Stimulated activated CD4-positive, alpha-beta T cell treated with anti-CD3 and anti-CD28 coated beads, Interleukin-1b, Interleukin-23, amount 100 ng/mL, for 1 hour (primary cell): ENCODE measurements at places on chromosomes 7 and 10.

- peak; percentile 5 for DNase-seq
These were observed at the start of gene TFPI2 for GRCh38 chr7:93890464-93891068. TSS of gene TFPI2 (minus strand) at chr7:93890753. CDS start at chr7:93890678, 75 bp downstream.

- DNase-seq = no peak
These were observed 63.0 kb downstream of the INSIG1 start for GRCh38 chr7:155360495-155361345.

DNA sequence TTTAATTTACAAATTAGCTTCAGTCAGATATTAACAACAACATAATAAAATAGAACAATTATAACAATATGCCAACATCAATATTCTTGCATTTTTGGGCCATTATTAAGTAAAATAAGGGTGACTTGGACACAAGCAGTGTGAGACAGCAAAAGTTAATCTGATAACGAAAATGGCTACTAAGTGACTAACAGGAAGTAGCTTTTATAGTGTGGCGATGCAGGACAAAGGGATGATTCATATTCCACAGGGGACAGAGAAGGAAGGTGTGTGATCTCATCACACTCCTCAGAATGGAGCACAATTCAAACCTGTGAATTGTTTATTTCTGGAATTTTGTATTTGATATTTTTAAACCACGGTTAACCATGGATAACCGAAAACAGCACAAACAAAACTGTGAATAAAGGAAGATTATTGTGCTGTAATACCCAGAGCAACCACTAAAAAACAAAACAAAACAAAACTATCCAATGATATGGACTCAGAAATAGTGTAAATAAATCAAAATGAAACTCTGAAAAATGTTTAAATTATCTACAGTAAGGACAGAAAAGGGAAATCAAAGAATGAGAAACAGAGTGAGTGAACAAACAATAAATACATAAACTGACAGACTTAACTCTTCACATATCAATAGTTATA lies 66.9 kb upstream of the TFEC start:
- DNase-seq = no peak

DNA sequence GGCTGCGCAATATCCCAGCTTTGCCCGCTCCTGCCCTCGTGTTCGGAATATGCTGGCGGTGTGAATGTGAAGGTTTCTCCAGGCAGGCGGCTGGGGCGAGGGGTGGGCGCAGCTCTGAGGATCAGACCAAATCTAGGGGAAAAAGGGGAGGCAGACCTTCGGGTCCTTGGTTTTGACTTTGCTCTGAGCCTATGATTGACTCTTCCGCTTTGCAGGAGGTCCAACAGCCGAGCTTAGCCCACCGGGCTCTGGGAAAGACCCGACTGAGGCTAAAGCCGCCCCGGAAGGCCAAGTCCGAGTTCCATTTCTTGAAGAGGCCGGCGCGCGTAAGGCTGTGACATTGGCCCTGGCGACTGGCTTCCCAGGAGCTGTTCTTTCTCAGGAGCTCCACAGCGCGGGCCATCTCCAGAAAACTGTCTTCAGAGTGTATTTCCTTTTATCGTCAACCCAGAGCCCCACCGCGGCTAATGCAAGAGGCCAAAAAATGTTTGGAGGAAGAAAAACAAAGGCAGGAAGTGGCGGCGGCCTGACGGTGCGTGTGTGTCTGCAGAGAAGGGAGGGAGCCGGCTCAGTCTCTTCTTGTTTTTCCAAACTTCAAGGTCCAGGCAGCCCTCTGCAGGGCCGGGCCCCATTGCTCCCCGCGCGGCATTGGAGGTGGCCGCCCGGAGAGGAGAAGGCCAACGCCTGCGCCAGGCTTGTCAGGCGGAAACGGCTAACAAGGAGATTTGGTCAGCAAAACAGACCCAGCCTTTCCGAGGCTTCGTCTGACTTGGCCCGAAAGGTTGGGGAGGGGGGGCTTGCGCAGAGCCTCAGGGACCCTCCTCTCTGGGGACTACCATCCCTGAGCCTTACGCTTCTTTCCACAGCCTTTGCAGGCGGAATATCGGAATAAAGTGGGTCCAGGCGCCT lies 3.6 kb upstream of the HOXA11 start:
- no peak for DNase-seq

DNA sequence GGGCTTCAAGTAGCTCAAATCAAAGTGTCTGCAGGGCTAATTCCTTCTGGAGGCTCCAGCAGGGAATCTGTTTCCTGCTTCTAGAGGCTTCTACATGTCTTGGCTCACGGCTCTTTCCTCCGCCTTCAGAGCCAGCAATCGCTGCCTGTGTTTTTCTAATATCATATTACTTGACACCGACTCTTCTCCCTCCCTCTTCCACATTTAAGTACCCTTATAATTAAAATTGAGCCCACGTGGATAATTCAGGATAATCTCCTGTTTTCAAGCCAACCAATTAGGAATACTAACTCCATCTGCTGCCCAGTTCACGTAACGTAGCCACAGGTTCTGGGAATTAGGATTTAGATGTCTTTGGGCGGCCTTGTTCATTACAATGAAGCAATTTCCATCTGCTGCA lies 372.2 kb downstream of the DPP6 start:
- no peak for DNase-seq

- DNase-seq = no peak
These were observed 27.1 kb downstream of the PRLHR start for GRCh38 chr10:118568327-118568848.

DNA sequence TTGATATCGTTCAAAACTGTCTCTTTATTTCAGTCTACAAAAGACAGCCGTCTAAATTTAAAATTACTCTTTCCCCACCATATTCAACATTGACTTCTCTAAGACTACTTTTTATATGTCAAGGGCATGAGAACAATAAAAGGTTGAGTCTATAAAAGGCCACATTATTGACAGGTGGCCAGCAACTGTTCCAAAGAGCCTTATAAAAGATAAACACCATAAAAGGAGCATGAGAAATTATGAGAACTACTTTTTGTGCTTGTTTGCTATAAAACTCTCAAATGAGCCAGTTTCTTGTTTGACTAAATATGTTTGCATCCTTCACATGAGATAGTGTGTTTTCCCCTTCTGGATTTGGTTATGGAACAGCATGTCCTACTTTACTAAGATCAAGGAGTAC lies 189.2 kb downstream of the THSD7A start:
- DNase-seq = no peak

DNA sequence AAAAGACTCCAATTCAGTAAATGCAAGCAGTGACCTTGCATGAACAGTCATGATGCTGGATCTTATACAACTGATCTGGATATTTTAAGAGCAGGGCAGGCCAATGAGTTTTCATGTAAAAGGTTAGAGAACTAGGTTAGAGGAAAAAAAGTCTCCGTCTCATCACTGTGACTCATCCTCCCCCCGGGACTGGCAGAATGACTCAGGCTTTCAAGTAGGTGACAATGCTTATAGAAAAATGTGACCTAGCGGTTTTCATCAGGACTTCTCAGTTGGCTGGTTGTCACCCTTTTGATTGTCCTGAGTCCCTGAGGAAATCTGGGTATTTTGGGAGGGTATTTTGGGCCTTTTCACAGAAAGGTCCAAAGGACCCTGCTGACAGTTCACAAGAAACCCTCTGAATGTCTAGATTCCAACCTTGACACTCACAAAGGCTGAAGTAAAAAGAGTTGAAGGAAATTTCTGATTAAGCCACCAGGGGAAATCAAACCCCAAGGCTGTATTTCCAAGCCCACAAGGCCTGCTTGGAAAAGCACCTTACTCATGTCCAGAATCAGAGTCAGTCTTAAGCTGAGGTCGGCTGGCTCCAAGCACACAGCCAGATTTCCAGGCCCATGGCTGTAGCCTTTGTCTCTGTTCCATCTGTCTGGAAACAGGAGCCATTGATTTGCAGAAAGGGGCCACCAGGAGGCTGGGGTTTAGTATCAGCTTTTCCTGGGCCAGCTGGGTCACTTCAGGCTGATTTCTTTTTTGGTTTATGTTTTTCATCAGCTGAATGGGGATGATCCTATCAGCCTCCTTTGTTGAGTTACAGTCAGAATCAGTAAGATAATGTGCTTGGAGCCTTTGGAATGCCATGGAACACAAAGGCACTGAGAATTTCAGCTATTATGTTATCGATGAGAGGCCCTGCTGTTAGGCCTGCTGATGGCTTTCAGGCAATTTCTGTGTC lies 226.4 kb upstream of the HABP2 start:
- DNase-seq = no peak

- no peak for DNase-seq
These were observed 107.8 kb upstream of the PPP1R3A start for GRCh38 chr7:114026486-114027089.

- DNase-seq = no peak
These were observed 37.0 kb upstream of the MINDY3 start for GRCh38 chr10:15897287-15897686.

DNA sequence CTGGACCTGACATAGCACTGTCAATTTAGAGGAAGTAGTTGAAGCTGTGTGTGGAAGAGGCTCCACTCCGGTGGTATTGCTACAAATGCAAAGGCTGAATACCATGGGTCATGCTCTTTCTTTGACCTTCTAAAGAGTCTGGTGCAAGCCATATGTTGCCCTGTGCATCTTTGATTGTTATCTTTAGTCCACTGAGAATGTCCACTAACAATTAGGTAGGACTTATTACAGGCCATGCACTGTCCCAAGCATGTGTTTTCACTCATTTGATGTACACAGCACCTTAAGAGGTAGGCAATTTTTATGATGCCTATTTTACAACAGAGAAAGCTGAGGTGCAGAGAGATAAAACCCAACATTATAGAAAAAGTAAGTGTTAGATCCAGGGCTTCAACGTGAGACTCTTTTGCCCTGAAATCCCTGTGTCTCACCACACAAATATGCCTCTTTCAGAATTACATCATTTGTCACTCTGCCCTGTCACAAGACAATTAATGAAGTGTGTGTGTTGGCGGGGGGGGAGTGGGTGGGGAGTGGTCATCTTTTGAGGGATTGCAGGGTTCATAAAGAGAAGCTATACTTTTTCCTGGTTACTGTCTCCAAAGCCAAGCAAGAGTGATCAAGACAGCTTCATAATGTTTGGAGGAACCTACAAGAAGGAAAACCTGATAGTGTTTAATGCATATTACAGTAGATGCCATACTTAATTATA lies 637.6 kb upstream of the IGFBP3 start:
- no peak for DNase-seq

- DNase-seq = no peak
These were observed 198.4 kb downstream of the TPST1 start for GRCh38 chr7:66403564-66403963.

DNA sequence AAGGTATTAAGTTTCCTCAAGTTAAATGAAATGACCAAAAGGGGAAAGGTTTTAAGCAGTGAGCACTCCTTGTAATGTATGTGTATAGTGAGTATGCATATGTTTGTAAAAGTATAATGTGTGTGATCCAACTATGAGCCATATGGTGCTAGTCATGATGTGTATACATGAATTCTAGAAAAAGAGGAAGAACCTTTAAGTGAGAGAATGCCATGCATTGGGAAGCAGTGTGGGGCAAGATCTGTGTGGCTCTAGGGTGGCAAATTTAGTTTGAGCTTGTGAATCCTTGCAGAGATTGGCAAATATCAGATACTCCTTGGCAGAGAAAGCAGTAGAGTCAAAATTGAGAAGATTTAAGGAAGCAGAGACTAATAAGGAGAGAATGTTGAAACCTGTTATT lies 435.0 kb downstream of the AUTS2 start:
- DNase-seq = no peak

GRCh38 chr10:129727071-129727470 lies 237.0 kb downstream of the EBF3 start:
- DNase-seq = no peak

DNA sequence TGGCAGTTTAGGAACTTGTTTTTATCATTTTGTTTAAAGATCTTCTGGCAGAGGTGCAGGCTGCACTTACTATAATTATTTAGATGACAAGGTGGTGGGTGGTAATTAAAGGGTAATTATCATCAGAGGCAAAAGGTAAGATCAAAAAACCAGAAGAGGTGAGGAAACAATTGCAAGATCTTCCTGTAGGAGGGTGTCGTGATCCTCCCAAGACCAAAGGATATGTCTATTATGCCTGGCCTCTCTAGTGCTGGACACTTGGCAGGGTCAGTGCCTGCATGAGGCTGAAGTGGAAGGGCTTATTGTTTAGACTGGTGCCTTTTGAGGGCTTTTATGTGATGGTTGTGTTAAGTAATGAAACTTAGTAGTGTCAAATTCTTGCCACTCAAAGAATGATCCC lies 1.8 kb upstream of the WAPL start:
- DNase-seq = no peak

GRCh38 chr7:99098824-99099498 lies 44.9 kb downstream of the SMURF1 start:
- no peak for DNase-seq

GRCh38 chr7:2251841-2252771 lies 10.1 kb downstream of the NUDT1 start:
- DNase-seq = no peak

DNA sequence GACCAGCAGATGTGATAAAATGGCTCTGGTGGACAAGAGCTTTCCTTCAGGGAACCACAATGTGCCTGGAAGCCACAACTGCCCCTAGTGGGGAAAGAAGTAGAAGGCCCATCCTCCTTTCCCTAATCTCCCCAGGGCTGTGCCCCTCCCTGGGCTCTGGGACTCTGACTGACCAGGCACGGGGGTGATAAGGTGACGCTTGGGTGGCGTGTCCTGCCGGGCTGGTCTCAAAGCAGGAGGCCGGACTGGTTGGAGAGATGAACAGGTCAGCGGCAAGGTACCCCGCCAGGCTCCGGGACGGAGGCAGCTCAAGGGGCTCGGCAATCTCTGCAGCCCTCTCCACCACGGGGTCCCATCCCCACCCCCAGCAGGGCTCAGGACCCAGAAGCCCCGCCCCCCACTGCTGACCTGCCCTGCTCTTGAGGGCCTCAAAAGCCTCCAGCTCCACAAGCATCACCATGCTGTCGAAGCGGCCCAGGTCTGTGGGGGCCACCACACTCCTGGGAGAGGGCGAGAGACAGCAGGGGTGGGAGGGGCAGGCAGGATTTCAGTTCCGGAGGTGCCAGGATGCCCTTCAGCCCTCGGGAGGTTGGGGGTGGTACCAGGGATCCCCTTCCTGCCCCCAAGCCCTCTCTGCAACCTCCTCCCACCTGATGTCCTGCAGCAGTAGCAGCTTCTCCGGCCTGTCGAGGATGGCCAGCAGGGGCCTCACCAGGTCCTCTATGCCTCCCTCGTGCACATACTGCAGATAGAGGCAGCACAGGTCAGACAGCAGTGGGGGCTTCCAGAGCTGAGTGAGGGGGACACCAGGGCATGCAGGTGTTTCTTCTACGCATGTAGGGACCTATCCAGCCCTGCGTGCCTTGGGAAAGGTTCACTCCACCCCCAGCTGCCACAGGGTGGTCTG lies 12.2 kb downstream of the LZTS2 start:
- DNase-seq = no peak

DNA sequence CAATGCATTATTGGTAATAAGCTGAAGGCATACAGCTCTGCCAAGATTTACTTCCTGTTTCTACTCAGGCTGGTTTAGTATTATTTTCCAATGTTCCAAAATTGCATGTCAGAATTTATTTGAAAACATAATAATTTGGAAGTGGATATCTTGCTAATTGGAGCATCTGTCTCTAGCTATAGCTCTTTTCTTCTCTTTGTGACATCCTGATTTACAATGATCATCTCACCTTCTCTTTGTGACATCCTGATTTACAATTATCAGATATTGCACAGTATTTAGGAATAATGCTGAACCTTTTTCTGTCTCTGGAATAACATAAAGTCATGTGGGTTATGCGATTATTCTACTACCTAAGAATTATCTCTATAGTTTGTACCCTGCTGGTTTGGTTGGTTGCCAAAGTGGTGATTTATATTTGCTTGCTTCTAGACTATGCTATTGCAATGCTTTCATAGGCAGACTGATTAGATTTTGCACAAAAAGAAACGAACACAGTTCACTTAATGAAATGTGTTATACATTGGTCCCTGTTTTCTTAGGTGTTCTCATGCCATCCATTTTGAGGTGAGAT lies 44.3 kb upstream of the CABCOCO1 start:
- DNase-seq = no peak

- DNase-seq = no peak
These were observed 248.5 kb downstream of the VTI1A start for GRCh38 chr10:112695539-112695938.
